ENCODE measurements at places on chromosomes 13 and 19.

- DNase-seq = peak; percentile 68
Measured at GRCh38 chr13:59318320-59318930, 845.3 kb downstream of the DIAPH3 start.

- no peak for DNase-seq
Measured at GRCh38 chr19:48964205-48965039, 687 bp upstream of the FTL start.

DNA sequence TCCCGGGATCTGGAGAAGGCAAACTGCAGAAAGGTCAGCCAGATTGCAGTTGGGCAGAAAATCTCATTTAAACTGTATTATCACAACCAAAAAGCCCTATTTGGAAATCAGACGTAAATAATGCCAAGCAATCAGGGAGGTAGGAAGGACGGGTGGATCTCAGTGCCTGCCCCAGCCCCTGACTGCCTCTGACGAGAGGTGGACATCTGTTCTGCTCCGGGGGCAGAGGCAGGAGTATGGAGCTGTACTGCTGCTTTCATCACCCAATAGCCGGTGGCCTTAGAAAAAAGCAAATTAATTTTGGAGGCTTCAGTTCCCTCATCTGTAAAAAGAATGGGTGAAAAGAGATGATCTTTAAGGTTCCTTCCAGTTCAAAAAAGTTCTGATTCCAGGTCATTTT is 43.6 kb upstream of the WASF3 start:
- no peak for DNase-seq

DNA sequence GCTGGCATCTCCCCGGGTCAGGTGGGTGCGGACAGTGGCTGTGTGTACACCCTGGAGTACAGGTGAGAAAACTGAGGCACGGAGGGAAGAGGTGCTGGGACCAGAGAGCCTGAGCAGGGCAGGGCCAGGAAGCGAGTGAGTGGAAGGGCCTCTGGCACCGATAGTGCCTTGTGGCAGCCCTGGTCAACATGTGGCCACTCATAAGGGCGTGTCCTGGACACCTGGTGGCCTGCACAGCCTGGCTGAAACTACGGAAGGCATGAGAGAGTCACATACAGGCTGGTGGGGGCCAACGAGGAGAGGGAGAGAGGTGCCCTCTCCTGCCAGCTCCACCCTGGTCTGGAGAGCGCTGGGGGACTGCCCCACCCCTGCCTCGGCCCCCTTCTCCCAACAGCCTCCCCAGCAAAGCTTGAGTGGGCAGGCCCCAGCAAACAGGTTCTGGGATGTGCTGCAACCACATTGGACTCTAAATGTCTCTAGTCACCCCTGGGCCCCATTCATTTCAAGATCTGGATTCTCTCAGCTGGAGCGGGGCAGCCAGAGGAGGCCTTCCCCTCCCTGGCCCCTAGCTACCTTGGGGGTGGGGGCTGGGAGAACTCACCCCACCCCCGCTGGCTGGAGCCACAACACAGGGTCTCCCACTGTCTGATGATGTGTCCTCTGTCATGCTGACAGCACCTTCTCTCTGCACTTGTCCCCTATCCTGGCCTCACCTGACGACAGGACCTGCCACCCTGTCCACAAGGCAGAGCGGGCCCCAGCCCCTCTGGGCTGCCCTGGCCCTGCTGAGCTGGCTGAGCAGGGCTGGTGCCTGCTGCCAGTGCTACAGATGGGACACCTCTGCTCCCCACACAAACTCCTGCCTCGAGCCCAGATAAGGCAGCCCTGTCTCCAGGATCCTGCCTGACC is 5.8 kb downstream of the CBARP start:
- no peak for DNase-seq

DNA sequence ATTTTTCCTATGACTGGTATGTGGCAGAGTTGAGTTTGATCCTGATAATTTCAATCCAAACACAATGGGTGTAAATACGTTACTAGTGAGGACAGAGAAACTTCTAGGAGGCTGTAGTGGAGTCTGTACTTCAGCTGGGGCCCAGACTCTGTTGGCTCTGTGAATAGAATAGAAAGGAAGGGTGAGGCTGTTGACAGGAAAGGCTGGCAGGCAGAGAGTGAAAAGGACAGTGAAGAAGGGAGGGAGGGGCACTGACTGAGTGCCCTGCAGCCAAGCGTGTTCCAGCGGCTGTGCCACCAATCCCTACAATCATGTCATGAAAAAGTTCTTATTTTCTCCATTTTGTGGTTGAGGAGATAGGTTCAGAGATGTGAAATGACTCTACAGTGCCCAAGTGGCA is 80.5 kb downstream of the MBNL2 start:
- DNase-seq = no peak

GRCh38 chr19:14113762-14114414 is 3.7 kb downstream of the PRKACA start:
- no peak for DNase-seq

GRCh38 chr19:45164577-45165335 is 4.0 kb upstream of the NKPD1 start:
- peak; percentile 67 for DNase-seq

GRCh38 chr19:46373491-46374359 is 26.8 kb downstream of the PPP5C start:
- DNase-seq = no peak

GRCh38 chr13:110536006-110536693 is 25.4 kb downstream of the RAB20 start:
- DNase-seq = no peak

GRCh38 chr19:35673121-35673804 is 6.9 kb downstream of the UPK1A start:
- DNase-seq = peak; percentile 60

GRCh38 chr13:61466280-61466679 is 50.6 kb upstream of the PCDH20 start:
- DNase-seq = no peak

DNA sequence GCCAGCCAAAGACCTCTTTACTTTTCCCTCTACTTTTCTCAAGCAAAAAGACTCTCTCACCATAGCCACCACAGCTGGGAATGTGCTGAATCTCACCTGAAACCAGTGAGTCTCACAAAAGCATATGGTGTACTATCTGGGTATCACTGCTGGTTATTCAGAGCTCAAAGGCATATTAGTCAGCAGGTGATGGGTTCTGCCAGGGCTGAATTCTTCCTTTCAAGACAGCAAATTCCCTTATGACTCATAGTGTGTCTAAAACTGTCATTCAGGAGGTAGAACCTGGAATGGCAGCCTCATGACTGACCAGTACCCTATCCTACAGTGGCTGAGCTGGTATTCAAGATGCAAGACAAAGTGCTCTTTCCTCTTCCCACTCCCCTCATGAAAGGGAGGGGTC is 2859.1 kb downstream of the PCDH9 start:
- DNase-seq = no peak

- DNase-seq = no peak
Measured at GRCh38 chr13:113540523-113540922, 44.0 kb upstream of the TFDP1 start.

- DNase-seq = no peak
Measured at GRCh38 chr19:16143399-16144215, at the start of gene HSH2D. HSH2D (plus strand) TSS chr19:16143685; CDS start chr19:16148751, 5,066 bp downstream.

DNA sequence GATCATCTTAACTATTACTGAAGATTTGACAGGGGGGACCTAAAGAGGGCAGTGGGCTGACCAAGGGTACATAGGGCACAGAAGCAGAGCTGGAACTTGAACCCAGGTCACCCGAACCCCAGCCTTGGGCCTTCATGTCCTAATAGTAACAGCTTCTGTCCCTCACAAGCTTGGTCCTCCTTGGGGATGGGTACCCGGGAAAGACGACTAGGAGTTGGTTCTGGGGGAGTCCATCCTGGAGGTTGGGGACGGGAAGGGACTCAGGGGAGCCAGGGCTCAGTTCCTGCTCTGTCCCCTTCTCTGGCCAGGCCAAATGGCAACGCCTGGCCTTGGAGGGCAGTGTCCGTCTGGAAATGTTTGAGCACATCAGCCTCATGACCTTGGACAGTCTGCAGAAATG is 39.6 kb upstream of the CYP4F8 start:
- no peak for DNase-seq

DNA sequence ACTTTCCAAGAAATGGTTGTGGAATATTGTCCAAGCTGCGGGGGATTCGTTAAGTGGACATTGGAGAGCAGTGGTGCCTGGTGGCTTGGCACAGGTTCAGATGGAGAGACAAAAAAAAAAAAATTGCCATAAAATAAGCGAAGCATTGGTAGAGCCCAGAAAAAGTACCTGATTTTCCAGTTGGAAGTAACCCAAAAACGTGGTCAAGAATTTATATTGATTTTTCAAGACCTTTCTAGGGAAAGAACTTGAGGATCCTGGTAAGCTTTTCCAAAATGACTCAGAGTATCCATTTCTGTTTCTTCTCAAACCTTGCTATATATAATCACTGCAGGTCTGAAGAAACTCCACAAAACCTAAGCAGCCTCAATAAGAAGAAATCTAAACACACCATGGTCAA is 94.6 kb downstream of the ING1 start:
- no peak for DNase-seq

GRCh38 chr13:114281351-114282040 is at the start of gene UPF3A:
UPF3A (plus strand) TSS chr13:114281601; CDS start chr13:114281640, 39 bp downstream.
- peak; percentile 86 for DNase-seq

GRCh38 chr13:100124265-100124664 is 35.4 kb downstream of the PCCA start:
- no peak for DNase-seq

DNA sequence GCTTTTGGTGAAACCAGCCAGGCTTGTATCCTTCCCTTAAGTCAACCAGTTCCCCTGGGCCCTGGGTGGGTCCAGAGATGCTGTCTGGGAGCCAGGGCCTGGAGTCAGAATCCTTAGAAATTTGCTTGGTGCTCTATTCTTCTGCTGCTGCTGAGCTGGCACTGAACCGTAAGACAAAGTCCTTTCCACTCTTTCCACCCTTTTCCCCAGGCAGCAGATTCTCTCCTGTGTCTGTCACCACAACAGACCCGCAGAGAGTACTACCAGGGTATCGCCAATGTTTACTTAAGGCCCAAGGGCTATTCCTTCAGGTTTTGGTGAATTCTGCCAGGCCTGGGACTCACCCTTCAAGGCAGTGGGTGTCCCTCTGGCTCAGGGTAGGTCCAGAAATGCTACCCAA is 12.2 kb downstream of the IFT88 start:
- no peak for DNase-seq

DNA sequence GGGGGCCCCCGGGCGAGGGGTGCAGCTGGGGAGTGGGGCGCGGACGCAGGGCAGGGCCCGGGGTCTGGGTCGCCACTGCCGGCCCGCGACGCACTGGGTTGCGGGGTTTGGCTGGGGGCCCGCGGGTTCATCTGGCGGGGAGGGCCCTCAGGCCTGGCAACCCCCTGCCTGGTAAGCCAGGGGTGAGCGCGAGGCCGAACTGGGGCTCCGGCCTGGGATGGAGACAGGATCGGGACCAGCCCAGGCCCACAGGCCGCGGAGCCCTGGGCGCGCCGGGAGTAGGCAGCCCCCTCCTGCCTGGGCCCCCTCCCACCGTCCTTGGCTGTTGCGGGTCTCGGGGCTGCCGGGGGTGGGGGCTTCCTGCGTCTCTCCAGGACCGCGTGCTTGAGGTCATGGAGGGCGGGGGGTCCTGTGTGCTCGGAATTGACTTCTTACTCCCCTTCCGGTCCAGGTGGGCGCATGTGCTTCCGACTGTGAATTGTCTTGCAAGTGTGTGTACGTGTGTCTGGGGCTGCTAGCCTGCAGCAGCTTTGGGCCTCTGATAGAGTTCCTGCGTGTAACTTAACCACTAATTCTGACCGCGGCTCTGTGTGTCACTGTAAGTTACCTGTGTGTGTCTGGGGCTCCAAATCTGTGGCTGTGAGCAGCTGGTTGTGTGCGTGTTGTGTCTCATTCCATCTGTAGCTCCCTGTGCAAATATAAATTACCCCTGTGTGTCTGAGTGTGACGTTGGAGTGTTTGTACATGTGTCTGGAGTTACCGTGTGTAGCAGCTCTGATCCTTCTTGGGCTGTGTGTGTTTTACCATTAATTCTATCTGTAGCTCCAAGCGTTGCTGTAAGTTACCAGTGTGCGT is 751 bp downstream of the GRAMD1A start:
- no peak for DNase-seq
